Anterior cingulate cortex (tissue), 58 donors: ENCODE measurements at places on chromosomes 3 and 15.

DNA sequence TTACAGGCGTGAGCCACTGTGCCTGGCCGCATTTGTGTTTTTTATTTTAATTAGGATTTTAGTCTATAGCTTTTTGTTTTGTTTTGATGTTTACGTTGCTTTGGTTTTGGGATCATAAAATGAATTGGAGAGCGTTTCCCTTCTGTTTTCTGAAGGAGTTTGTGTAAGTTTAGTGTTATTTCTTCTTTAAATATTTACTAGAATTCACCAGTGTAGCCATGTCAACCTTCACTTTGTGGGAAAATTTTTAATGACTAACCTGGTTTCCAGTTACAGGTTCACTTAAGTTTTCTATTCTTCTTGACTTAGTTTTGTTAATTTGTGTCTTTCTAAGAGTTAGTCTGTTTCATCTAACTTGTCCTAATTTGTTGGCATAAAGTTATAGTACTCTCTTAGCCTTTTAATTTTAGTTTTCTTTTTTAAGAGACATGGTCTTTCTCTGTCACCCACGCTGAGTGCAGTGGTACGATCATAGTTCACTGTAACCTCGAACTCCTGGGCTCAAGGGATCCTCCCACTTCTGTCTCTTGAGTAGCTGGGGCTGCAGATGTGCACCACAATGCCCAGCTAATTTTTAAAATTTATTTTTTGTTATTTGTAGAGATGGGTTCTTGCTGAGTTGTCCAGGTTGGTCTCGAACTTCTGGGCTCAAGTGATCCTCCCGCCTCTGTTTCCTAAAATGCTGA is 61.0 kb downstream of the CHD2 start:
- DNase-seq, result no peak

DNA sequence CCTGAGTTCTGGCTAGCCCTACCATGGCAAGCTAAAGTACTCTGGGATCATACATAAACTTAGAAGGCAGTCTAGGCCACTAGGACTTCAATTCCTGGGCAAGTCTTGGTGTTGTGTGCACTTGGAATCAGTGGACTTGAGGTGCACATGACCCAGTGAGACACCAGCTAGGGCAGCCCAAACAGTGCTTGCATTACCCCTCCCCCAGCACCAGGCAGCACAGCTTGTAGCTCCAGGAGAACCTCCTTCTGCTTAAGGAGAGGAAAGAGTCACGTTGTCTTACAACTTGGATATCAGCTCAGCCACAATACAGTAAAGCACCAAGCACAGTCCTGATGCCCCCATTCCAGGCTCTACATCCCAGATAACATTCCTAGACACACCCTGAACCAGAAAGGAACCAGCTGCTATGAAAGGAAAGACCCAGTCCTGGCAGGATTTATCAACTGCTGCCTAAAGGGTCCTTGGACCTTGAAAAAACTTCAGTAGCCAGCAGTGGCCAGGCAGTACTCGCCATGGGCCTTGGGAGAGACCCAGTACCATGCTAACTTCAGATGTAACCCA is 57.2 kb downstream of the MYO9A start:
- no peak for DNase-seq

GRCh38 chr3:6807967-6808588 is 52.8 kb upstream of the GRM7 start:
- DNase-seq, result no peak

- DNase-seq, result no peak
Observed at GRCh38 chr15:32828507-32829186, 110.8 kb downstream of the GREM1 start.

GRCh38 chr3:150345021-150345538 is 63.0 kb upstream of the TSC22D2 start:
- DNase-seq, result no peak

DNA sequence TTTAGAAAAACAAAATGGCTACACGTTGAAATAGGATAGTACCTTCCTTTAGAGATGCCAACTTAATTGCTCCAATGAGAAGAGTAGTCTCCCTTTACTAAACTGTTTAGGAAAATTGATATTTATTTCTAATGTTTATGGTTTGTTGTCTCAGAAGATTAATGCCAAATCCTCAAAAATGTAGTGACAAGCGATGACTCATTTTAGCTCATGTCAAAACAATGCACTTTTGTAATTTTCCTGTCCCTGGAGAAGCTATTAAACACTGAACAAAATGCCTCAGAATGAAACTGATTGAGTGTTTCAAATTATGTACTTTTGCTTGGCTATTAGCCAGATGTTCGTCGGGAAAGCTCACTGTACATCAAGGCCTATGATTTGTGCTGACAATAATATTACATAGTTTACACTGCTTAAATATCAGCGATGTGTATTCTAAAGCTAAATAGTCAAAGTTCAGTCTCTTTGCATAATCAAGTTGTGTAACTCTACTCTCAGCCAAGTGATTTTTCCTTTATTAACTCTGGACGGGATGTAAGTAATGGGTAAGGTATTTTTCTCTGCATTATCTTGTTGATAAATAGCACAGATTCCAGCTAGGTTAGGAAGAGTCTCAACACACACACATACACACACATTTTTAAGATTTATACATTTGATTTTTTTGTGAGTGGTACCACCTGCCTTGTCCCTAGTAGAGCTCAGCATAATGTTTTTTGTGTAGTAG is 83.7 kb downstream of the CMSS1 start:
- no peak for DNase-seq

- DNase-seq, result no peak
Observed at GRCh38 chr3:185629554-185630181, 43.6 kb downstream of the SENP2 start.

- no peak for DNase-seq
Observed at GRCh38 chr3:124121379-124122312, 129.7 kb upstream of the ROPN1 start.

DNA sequence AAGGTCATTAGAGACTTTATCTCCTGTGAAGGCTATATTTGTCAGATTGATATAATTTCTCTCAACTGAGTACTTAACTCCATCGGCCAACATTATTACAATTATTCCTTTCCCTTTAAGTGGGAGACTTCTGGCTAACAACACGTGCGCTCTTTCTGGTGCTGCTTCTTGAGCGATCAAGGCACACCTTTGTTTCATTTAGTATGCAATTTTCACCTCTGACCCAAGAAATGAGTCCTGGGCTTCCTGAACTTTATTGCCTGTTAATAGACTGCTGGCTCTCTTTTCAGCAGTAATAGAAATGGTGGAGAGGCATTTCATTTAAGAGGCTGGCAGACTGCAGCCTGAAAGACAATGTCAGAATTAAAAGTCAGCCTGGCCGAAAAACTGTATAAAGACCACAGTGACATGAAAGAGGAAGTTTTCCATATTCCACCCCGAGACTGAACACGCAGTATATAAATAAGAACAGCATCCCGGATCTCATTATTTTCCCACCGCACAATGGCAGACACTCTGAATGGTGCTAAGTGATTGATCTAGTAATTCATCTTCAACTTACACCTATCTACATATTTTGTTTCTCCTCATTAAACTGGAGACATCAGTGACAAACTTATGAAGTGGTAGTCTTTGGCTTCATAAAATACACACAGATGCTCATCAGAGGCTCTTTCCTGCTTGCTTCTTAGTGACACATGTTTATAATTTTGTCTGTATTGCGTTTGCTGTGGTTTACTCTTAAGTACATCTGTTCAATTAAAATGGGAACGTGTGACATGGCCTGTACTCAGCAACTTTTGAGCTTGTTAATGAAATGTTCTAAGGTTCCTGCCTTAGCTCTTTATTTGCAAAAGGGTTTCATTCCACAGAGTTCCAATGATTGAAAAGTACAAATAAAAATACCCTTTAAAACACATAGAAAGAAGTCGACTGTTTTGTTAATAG is 299.9 kb downstream of the MECOM start:
- DNase-seq, result no peak

DNA sequence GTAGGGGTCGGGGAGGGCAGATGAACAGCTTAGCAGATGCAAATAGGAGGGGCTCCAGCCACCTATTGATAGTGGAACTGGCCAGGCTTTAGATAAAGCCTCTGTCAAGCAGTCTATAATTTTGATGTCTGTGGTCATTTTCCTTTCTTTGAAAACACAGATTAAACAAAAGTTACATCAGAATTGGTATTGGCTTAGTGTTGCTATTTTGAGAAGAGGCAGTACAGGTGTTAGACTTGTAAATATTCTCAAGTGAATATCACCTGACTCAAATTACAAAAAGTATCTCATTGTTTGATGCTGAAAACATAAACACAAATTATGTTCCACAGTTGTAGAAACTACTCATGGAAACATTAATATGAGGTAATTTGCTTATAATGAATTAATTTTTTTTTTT is 18.1 kb downstream of the GHRL start:
- DNase-seq, result no peak

GRCh38 chr15:52445553-52445952 is 83.1 kb downstream of the MYO5A start:
- DNase-seq, result no peak

GRCh38 chr3:181695661-181696491 is 15.8 kb upstream of the SOX2 start:
- DNase-seq, result no peak

DNA sequence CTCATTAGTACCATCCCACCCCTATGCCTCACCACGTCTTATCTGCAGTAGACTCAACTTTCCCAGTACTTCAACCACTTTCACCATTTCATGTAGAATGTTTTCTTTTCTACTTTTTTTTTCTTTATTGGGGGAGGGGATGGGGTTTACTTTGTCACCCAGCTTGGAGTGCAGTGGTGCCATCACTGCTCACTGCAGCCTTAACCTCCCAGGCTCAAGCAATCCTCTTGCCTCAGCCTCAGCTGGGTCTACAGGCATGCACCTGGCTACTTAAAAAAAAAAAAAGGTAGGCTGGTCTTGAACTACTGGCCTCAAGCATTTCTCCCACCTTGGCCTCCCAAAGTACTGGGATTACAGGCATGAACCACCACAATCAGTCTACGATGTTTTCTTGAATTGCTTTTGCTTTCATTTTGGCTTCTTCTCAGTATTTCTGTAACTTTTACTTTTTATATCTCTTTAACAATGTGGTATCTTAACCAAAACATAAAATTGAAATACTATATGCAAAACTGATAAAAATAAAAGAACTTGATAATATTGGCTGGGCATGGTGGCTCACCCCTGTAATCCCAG is 44.9 kb upstream of the CHL1 start:
- no peak for DNase-seq

GRCh38 chr3:194201953-194202666 is 66.2 kb downstream of the HES1 start:
- no peak for DNase-seq

GRCh38 chr3:51502562-51502910 is 2.7 kb upstream of the DCAF1 start:
- DNase-seq, result no peak

DNA sequence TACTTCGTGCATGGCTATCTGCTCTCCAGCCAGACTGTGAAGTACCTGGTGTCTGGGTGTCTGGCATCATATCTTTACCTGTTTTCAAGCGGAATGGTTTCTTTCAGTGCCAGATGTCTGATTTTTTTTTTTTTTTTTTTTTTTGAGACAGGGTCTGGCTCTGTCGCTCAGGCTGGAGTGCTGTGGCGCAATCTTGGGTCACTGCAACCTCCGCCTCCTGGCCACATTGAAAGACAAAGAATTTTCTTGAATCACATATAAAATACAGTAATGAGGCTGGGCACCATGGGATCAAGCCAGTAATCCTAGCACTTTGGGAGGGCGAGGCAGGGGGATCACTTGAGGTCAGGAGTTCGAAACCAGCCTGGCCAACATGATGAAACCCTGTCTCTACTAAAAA is 2.8 kb upstream of the MESP1 start:
- DNase-seq, result no peak

- DNase-seq, result no peak
Observed at GRCh38 chr3:13280811-13281506, 139.2 kb downstream of the NUP210 start.

DNA sequence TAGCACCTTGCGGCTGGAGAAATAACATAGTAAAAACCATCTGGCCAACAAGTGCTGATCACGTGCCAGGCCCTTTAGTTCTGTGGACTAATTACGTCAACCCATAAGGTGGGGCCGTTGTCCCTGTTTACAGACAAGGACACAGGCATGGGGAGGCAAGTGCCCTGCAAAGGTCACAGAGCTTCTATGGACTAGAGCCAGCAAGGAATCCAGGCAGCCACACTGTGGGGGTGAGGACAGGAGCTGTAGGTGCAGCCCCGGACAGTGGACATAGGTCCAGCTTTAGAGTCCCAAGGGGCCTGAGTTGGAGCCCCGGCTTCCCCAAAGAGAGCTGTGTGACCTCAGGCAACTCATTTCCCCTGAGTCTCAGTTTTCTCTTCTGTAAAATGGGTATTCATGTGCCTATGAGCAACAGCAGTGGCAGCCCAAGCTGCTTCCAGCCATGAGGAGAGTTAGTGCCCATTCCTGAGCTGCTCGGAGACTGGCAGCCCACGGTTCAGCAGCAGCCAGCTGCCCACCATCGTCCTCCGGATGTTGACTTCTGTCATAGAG is 13.9 kb downstream of the CHST13 start:
- DNase-seq, result no peak

DNA sequence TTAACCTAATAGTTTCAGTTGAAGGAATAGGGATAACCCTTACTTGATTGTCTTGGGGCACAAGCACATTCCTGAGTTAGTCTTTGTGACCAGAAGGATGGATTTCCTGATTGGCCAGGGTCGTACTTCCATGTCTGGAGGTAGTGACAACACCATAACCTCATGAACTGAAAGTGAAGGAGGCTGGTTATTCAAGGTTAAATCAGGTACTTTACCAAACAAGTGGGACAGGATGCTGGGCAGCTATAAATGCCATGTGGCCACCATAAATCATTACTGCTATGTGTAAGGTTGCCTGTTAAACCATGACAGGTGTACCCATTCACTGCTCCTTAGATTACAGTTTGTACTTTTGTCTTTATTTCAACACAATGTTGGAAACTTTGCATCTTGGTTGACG is 128.3 kb upstream of the SAMMSON start:
- no peak for DNase-seq

DNA sequence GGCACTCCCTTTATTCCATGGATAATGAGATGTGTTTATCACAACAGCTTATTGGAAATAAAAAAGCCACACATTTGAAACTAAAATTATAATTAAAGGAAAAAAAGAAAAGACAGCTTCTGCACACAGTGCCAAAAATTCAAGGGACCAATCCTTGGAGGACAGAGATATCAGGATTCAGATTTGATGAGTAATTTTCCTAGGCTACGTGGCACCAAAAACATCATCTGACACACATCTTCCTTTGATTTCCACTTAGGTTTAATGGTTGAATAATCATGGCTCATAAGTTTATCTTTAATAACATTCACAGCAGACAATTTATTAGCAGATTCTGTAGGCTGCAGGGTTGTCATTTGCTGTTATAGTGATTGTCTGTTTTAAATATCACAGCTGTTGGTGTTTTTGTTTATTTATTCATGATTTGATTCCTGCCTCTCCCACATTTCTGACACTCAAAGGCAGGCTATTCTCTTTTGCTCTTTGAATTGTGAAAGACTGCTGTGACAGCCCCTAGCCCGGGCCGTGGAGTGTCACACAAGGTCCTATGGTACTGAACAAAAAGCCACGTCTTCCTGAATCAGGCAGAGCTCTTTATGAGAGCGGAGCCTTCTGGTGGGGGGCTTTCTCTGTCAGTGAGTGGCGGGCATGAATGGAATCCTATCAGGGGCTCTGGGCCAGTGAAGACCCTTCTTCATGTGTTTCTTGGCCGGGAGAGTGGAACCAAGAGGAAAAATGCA is 708.5 kb downstream of the SQOR start:
- DNase-seq, result no peak
